ENCODE measurements at places on chromosomes 5 and 9.
A peak's percentile ranks its signal among the peaks of the same experiment; 100 is the strongest.

DNA sequence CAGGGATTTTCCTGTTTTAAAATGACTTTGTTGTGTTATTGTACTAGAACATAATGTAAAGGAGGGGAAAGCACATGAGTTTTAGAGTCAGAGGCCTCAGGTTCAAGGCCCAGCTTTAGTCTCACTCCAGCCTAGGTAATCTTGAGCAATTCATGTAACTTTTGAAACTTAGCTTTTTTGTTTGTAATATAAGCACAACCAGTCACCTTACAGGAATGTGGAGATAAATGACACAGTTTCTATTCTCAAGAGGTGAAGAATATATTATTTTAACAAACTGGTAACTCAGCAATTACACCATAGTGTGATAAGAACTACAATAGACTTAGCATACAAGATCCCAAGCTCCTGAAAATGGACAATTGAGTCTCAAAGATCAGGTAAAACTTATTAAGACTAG lies 51.2 kb downstream of the ADAMTS19 start:
- DNase-seq: no peak

DNA sequence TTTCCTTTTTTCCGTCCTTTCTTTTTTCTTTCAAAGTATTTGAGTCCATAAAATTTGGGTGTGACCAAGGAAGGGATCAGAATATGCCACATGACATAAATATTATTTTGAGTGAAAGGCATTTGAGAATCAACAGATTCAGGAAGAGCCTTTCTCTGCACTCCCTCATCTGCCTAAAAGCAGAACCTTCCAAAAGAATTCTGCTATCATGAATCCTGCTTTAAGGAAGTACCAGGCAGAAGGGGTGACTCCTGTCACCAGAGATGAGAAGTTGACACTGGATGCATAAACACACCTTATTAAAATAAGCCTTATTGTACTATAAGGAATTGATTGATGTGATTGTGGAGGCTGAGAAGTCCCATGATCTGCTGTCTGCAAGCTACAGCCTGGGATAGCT lies 196.7 kb downstream of the SREK1 start:
- no peak for DNase-seq

GRCh38 chr9:131734165-131734610 lies 5.7 kb downstream of the RAPGEF1 start:
- peak; percentile 66 for DNase-seq

GRCh38 chr5:178625679-178626483 lies 969 bp downstream of the CLK4 start:
- DNase-seq: no peak

DNA sequence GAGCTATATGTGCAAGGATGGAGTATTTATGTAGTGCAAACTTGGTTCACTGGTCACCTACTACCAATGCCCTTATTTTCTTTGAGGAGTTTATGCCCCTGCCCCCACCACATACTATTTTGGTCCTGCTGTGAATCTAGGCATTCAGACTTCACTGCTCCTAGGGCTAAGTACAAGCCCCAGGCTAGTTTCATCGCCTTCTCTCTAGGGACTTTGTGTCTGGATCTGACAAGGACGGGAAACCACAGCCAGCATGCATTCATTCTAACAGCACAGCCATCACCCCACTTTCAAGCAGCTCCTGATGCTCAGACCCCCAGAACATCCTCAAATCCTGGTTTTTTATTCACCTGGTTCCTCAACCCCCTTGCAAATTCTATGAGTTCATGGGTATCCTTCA lies 56.8 kb downstream of the DRD1 start:
- no peak for DNase-seq

DNA sequence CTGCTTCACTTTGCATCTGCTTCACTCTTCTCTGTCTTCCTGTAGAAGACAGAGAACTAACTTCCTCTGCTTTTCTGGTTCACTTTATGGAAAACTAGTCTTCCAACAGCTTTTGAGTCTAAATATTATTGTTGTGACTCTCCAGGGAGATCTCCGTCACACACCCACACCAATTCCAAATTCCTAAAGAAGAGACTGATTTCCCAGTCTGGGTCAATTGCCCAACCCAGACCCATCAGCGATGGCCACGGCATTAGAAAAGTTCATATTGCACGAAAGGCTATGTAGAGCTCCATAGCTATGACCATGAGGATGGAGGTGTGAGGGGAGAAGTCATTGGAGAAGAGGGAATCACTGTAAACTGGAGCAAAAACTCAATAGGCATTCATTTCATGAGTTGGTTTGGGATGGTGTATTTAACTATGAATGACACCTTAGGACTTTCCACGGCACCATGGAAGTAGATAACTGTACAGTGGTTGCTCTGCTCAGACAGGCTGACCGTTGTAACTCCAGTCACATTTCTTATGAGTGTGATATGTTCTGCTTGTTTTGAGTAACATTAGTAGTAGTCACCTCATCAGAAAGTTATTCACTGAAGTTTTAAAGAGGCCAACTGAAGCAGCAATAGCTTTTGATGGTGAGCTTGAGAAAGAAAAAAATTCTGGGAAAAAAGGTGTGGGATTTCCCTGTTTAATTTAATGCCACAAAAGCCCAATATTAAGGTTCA lies 78.1 kb upstream of the MAMDC2 start:
- DNase-seq: no peak

- DNase-seq: peak; percentile 93
Observed at GRCh38 chr5:77491783-77492652, at the start of gene WDR41. TSS of gene WDR41 (minus strand) at chr5:77492316. CDS start at chr5:77492220, 96 bp downstream.

GRCh38 chr5:68710514-68710913 lies 383.3 kb upstream of the SLC30A5 start:
- peak; percentile 8 for DNase-seq

DNA sequence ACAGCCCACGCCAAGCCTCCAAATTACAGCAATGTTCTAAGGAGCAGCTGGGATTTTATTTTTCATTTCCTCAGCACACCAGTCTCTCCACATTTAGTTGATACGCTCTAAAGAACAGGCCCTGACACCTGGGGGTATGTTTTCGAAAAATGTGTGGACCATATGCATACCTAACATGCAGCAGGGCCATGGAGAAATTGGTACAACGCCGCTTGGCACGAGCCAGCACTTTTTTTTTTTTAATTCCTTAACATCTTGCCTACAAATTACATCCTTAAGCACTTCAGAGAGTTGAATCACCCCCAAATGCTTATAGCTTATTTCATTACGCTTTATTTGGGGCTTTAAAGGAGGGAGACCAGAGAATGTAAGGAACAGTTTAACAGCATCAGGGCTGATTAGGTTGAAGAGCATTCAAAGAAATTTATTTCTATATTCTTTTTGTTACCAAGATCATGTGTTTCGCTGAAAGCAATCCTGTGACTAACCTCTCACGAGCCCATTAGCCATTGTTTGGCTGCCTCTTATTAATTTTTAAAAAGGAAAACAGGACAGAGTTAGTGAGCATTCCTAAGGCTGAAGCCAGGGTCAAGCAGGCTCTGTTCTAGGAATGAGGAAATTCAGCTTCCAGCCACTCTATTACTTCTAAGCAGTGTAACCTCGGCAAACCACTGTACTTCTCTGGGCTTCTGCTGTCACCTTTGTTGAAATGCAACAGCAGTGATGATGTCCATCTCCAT lies 173.8 kb downstream of the ACTL7B start:
- no peak for DNase-seq
